ENCODE measurements at places on chromosomes 4 and X.

- no peak for DNase-seq
Observed at GRCh38 chr4:74598611-74599325, 153.8 kb downstream of the AREG start.

DNA sequence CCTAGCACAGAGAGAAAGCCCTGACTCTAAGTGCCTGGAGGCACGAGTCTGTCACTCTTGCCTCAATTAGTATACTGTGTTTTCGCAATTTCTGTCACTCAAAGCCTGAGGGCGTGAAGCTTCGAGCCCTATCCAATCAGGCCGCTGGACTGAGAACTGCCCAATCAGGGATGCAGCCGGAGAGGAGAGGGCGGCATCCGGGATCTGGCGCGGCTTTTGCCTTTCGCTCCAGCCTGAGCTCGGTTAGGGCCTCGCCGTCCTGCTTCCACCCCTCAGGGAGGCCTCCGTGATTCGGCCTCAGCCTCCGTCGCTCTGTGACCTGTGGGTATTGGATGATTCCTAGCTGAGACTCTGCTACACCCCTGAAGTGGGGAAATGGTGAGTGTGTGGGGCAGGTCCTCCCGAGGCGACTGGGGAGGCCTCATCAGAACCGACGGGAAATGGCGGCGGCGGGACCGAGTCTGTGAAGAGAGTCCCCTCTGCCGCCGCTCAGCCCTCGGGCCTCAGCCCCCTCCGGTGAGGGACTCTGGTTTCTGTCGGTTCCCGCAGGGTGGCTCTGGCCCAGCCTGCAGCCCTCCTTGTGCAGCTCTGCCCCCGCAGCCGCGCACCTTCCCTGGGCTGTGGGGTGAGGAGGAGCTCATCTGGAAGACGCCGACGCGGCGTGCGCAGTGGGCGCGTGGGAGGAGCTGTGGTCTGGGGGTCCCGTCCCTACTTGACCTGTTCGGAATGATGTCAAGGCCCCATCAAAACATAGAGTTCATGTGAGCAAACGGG is 48.5 kb downstream of the ZNF141 start:
- DNase-seq: no peak

GRCh38 chr4:24734511-24734910 is 60.9 kb upstream of the SOD3 start:
- DNase-seq: no peak

GRCh38 chr4:150297861-150298474 is 219.7 kb downstream of the DCLK2 start:
- DNase-seq: no peak

- no peak for DNase-seq
Observed at GRCh38 chr4:14193601-14194000, 566.1 kb upstream of the BOD1L1 start.
